ENCODE measurements at places on chromosomes 4 and X. TPM values are rescaled to one million over a fixed set of nuclear protein-coding genes. Genes with fewer than 3 reads are reported as not detected.

- no peak for DNase-seq
Observed at GRCh38 chr4:8441499-8442091, 1.0 kb downstream of the TRMT44 start.

- no peak for DNase-seq
Observed at GRCh38 chrX:113473418-113473817, 632.8 kb upstream of the AMOT start.

- peak; percentile 76 for DNase-seq
Observed at GRCh38 chr4:109912706-109913595, at the start of gene EGF. TSS of gene EGF (plus strand) at chr4:109912883. CDS start at chr4:109913336, 453 bp downstream.

DNA sequence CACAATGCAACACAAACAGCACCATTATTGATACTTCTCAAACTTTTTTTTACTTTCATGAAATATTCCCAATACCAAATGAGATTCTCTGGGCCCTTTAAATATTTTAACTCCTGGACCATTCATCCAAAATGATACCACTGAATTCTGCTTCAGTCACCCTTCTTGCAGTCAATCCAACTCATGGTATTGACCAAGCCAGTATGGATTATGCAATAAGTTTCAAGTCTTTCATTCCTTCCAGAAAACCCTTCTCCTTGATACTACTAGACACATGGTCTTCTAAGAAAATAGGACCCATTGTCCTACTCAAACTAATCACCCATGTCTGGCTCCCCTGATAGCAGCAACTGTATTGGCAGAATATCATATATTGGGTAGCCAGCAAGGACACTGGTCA is 23.0 kb downstream of the ZNF721 start:
- no peak for DNase-seq

DNA sequence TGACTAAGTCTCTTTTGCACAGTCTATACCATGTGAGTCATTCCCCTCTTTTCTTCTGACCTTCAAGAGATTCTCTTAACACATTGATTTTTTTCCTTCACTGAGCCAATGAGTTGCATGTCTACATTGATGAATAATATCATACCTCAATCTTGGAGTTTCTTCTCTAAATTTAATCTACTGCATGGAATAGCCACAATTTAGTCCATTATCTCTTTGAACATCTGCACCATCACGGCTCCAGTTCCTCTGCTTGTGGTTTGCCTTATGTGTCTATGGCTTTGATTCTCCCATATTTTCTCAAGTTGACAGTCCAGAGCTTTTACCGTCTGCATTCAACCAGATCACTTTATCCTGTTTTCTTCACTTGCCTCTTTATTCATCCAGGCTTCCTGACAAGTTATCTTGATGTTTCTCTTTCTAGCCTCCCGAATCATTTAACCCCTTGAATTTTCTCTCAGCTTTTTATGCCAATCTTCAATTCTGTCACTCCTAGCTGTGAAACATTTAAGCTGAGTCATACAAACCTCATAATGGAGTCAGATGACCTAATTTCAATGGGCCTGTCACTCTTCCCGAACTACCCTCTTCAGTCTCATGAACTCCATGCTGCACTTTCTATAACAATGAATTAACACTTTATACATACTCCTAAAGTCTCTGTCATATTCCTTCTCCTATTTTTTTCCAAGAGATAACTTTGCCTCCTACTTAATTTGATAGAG is 222.3 kb downstream of the CPE start:
- peak; percentile 37 for DNase-seq

- DNase-seq, result no peak
Observed at GRCh38 chrX:14508025-14508690, 21.2 kb upstream of the GLRA2 start.

GRCh38 chr4:2800691-2801596 is 8.1 kb downstream of the SH3BP2 start:
- no peak for DNase-seq

DNA sequence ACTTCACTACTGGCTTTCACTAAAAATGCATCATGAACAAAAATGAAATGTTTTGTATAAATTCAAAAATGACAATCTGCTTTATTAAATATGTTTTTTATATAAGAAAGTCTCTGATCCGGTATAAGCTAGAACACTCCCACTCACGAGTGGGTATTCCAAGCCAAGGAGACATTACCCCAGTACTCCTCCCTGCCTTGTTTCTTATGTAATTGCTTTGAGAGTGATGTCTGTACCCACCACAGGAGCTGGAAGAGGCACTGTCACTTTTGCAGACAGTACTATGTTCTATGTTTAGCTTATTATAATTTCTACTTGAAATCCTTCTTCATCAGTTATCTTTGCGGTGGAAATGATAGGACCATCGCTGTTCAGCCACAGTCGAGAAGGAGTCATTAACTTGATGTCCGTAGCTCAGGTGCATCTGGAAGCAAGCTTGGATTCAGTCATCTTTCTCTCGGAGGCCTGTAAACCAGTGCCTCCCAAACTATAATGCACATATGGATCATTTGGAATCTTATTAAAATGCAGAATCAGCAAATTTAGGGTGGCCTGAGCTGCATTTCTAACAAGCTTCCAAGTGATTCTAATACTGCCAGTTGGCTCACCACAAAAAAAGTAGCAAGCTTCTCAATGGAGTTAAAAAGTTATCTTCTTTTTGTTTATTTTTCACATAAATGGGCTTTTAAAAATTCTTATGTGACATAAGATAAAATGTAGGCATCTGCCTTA is 396.4 kb downstream of the GRIA2 start:
- no peak for DNase-seq

CMC4 gene
- total RNA-seq, result 12.5 TPM

Measured in HT1080 (cell line).